ENCODE measurements at places on chromosomes 11 and 22. TPM values are rescaled to one million over a fixed set of nuclear protein-coding genes. Genes with fewer than 3 reads are reported as not detected.

Gene KRTAP5-8
- not detected for total RNA-seq

Gene FJX1
- total RNA-seq = 13.5 TPM

Gene KCNJ5
- 1.00 TPM for total RNA-seq

Gene TTC9C
- 26.3 TPM for total RNA-seq

DNA sequence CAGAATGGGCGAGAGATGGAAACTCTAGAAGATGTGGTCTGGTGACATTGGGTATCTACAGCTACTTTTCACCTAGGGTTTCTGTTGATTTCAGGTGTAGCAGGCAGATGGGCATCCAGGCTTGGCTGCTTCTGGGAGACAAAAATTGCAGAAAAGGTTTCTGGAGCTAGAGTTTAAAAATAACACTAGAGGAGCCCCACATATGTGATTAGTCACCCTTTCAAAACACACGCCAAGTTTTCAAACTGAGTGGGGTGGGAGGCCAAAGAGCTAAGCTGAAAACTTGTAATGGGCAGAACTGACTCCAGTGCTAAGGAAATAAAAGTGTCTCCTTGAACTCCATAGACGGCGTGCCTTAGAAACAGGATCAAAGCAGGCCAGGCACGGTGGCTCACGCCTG lies 80.8 kb downstream of the GRK3 start:
- H3K27ac ChIP-seq = peak overlapping the region; percentile 14
- no peak overlapping the region for H3K4me3 ChIP-seq
- H3K4me1 ChIP-seq = no peaks in the 10 kb centered on the region
- H3K36me3 ChIP-seq = no peaks in the 10 kb centered on the region

- no peak for DNase-seq
- H3K27ac ChIP-seq = no peak overlapping the region
- no peaks in the 10 kb centered on the region for H3K27me3 ChIP-seq
- peaks cover 8% of the 10 kb centered on the region for H3K4me1 ChIP-seq
- no peak overlapping the region for H3K4me3 ChIP-seq
Measured at GRCh38 chr11:85171648-85172257, 455.4 kb downstream of the DLG2 start.

DNA sequence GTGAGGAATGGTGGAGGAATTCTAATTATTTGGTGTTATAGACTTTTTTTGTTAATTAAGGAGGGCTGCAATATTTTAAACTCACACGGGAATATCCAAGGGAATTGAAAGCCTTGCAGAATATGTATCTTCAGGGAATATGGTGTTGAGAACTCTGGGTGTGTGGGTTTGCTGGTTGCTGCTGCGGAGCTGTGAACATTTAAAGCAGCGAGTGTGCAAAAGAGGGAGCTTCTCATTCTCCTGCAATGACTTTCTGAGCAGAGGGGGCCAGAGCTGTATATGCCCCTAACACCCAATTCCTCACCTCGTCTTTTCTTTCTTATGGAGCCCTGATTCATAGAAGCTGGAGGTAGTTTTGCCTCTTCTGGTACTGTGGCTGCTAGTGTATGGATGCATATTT lies 217.7 kb downstream of the HIPK3 start:
- peaks cover 14% of the 10 kb centered on the region for H3K4me1 ChIP-seq
- H3K27ac ChIP-seq = no peak overlapping the region
- no peak for DNase-seq
- H3K4me3 ChIP-seq = no peak overlapping the region

GRCh38 chr11:80365076-80365725 lies 924.4 kb upstream of the TENM4 start:
- no peak overlapping the region for H3K27ac ChIP-seq
- no peaks in the 10 kb centered on the region for H3K27me3 ChIP-seq
- DNase-seq = no peak

- DNase-seq = no peak
- H3K4me1 ChIP-seq = peaks cover 4% of the 10 kb centered on the region
- H3K27me3 ChIP-seq = no peaks in the 10 kb centered on the region
- no peak overlapping the region for H3K4me3 ChIP-seq
- no peak overlapping the region for H3K27ac ChIP-seq
Measured at GRCh38 chr11:33747979-33748378, 11.8 kb upstream of the CD59 start.
